ENCODE measurements at places on chromosomes 3 and 15.

GRCh38 chr3:187491371-187491770 lies 123.2 kb downstream of the RTP4 start:
- no peak for DNase-seq

- no peak for DNase-seq
Observed at GRCh38 chr3:157595259-157595658, 92.0 kb upstream of the VEPH1 start.

- DNase-seq: no peak
Observed at GRCh38 chr15:69092159-69092558, 68.3 kb upstream of the GLCE start.

GRCh38 chr3:153242896-153243295 lies 80.9 kb downstream of the RAP2B start:
- no peak for DNase-seq

DNA sequence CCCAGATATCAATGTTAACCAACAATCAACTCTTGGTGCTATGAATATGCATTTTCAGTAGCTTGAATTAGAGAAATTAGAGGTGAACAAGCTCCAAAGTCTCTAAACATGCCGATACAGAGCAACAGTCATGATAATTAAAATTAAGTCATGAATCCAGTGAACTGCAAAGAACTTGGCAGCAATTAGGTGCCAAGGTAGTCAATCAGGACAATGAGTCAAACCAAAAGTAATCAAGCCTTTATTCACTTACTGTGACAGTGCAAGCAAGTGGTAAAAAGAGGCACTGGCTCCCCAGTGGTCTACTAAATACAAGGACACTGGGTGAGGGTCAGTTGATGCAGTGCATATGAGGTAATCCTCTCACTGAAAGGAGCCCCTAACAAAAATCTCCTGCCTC lies 1.8 kb downstream of the ZNF770 start:
- DNase-seq: no peak

GRCh38 chr15:65110676-65111292 lies 4.2 kb downstream of the UBAP1L start:
- no peak for DNase-seq

GRCh38 chr3:191959876-191960413 lies 499.0 kb downstream of the PYDC2 start:
- DNase-seq: no peak

DNA sequence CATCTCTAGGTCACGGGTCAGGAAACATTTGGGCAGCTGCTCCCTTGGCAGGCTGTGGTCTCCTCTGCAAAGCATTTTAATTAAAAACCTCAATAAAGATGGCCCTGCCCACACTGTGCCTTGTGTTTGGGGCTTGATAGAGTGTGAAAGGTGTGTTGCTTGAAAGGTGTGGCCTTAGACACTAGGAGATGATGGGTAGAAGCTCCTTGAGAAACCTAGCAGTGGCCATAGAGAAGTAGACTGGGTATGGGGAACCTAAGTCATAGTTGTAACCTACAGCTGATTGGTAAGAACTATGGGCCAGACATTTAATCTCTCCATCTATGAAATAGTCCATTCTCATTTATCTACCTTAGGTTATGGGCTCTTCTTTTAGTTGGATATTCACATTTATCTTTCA lies 3.3 kb downstream of the JAGN1 start:
- no peak for DNase-seq

DNA sequence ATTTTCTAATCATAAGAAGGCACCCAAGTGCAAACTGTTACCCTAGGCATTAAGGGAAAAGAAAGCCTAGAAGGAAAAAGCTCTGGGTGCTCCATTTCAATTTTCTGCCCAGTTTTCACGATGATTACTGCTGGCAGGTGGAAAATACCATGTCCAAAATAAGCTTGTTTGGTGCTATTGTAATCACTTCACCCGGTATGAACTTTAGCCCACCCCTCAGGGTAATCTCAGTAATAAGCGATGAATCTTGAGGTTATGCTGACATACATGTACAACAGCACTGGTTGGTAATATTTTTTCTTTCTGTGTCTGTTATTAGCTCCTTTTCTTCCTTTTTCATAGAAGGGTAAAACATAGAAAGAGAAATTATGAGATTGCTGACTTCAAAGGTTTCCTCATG lies 88.6 kb upstream of the MEX3B start:
- no peak for DNase-seq

GRCh38 chr3:56985878-56986277 lies 74.6 kb upstream of the SPATA12 start:
- no peak for DNase-seq

- DNase-seq: no peak
Observed at GRCh38 chr15:62663547-62663946, 379.0 kb upstream of the TPM1 start.

DNA sequence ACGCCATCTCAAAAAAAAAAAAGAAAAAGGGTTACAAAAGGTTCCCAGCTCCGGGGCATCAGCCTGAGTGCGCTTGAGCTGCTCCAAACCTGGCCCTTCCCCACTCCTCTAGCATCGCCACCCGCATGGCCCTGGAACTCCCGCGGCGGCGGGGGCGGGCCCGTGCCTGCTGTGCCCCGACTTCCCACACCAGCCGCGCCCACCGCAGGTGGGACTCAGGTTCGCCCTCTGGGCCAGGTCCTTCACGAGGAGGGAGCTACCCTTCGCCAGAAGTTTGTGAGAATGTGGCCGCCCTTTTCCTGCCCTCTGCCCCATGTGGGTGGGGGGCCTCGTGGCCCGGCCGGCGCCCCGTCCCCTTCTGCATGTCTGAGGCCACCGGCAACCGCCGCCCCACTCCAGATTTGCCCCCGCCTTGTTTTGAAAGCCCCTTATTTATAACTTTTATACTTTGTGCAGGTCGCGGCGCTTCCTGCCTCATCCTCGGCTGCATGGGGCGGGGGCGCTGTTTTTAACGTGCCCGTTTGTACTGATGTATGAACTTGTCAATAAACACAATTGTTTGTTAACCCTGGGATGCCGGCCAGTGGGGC lies 507 bp upstream of the JMJD7 start:
- no peak for DNase-seq

GRCh38 chr15:39976291-39977274 lies 42.7 kb downstream of the EIF2AK4 start:
- DNase-seq: no peak

DNA sequence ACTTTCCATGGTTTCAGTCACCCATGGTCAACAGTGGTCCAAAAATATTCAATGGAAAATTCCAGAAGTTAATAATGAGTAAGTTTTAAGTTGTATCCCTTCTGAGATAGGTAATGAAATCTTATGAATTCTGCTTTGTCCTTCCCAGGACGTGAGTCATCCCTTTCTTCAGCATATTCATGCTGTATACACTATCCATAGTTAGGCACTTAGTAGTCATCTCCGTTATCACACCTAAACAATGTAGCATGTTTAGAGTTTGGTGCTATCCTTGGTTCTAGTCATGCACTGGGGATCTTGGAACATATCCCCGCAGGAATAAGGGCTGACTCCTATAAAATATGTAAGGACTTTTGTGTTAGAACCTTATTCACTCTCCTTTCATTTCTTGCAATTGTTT lies 153.2 kb downstream of the UNC13C start:
- DNase-seq: no peak

DNA sequence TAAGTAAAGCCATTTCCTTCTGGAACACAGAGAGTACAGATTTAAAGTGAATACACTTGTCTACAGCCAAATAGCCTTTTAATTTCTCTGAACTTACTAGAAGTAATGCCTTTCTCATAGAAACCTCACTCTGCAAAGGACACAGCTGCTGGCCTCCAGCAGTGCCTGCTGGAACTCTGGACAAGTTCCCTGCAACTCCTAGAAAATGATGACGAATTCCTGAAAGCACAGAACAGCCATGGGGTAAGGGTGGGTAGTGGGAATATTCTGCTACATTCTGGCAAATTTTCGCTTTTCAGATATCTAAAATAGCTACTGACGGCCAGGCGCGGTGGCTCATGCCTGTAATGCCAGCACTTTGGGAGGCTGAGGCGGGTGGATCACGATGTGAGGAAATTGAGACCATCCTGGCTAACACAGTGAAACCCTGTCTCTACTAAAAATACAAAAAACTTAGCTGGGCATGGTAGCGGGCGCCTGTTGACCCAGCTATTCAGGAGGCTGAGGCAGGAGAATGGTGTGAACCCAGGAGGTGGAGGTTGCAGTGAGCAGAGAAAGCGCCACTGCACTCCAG lies 34.4 kb downstream of the RYK start:
- DNase-seq: no peak

DNA sequence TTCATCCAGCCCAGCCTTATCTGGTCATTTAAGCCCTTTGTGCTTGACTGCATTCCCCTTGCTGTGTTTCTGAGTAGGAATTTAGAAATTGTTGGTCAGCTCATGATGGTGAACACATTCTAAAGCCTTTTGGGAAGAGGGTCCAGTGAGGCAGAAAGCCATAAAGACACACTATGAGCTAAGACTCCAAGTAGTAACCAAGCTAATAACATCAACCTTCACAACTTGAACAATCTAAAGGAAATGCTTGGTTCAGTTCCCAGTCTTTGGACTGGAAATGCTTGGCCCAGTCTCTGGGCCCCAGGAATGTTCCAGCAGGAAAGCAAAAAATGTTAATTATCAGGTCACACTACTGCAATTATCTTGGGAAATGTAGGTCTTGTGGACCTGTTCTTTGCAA lies 7.7 kb downstream of the PLSCR1 start:
- DNase-seq: no peak

DNA sequence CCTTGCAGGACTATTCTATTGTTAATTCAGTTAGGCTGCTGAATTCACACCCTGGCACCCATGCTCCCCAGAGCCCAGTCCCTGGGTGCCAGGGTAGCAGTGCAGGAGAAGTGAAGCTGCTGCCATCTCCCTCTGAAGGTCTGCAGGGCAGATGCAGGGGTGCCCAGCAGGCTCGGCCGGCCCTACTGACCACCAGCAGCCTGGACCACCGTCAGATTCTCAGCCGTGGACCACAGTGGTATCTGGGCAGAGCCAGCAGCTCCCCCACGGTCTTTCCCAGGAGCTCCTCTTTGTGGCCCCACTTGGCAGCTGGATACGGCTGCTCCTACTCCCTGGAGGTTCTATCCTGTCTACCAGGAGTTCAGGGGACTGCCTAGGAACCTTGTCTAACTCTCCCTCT lies 46.8 kb downstream of the ALDH1L1 start:
- no peak for DNase-seq

GRCh38 chr3:132786890-132787289 lies 64.7 kb upstream of the NPHP3 start:
- no peak for DNase-seq

GRCh38 chr15:72235298-72235697 lies 4.3 kb upstream of the PKM start:
- DNase-seq: no peak

GRCh38 chr3:35785234-35785888 lies 146.0 kb downstream of the ARPP21 start:
- DNase-seq: no peak

DNA sequence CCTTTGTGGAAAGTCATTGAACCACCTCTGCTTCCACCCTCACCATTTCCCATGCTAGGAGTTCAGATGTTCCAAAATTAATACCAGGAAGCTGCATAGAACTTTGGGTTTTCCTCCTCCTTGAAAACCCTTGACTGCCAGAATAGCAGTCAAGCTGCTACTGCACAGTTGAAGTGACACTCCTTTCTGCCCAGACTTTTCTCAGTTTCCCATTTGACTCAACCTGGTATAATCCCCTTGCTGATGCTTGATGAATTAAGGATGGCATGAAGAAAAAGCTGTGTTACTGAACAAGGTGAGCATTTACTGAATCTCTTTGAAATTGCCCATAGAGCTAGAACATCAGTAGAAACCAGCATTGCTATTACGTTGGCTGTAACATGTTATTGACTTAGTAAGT lies 286.0 kb downstream of the EDEM1 start:
- no peak for DNase-seq

GRCh38 chr3:172107403-172107802 lies 68.0 kb downstream of the FNDC3B start:
- DNase-seq: no peak

DNA sequence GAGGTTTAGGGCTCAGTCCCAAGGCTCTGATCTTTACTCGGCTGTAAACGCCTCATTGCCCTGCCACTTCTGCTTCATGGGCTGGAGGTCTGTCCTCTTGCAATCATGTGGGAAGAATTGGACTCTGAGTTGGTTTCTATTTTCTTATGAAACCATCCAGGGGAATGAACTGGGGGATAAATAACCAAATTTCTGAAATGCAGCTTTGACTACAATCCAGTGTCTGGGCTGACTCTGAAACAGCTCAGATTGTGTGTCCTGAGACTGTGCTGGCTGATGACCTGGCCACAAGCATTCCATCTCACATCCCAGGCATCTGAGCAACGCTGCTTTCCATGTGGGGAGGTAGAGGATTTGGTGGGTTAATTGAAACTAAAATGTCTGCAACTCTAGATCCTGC lies 71.0 kb upstream of the GALNT15 start:
- no peak for DNase-seq

GRCh38 chr3:183553334-183554026 lies 2.0 kb downstream of the KLHL6 start:
- DNase-seq: no peak

DNA sequence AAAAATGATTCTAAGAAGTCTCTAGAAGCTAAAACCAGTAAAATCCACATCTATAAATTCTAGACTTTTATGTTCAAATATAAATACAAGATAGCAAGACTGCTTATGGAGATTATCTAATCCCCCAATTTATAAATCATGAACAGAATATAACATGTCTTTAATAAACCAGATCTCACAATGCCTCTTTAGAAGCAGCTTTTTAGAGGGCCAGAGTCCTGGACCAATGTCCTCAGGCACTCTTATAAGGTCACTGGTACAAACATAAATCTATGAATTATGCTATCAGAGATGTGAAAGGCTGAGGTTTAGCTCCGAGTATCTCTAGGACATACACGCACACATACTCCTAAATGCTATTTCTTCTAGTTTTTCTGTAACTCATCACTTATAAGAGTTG lies 78.3 kb downstream of the ADAM10 start:
- no peak for DNase-seq

DNA sequence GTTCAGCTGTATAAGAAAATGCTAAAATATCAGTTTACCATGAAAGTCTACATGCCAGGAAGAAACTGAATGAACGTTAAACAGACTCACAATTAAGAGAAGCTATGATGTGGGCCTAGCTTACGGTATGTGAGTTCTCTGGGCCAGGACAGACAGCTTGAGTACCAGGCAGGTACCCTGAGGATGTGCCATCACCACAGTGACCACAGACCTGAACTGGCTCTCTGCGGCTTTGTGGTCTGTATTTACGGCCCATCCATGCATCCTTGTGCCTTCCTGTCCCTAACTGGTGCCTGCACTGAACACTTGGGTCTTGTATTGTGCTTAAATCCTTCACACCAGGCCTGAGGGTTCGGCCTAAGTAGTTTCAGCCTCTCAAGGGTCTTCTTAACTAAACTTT lies 467.5 kb upstream of the PPP2R3A start:
- DNase-seq: no peak
